ENCODE measurements at places on chromosomes 1 and 21.

DNA sequence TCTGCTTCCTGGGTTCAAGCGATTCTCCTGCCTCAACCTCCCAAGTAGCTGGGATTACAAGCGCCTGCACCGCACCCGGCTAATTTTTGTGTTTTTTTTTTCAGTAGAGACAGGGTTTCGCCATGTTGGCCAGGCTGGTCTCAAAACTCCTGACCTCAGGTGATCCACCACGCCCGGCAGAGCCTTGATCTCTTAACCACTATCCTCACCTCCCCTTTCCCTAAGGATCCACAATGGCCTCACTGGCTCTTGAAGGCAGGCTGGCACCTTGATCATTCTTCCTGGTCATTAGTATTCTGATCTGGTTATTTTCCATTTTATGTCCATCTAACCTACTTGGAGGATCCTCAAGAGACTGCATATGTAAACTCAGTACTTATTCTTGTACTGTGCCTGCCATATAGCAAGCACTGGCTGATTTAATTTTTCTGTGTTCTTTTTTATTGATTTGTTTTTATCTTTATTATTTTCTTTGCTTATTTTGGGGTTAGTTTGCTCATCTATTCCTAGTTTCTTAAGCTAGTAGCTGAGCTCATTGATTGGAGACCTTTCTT is 6.3 kb downstream of the RCC1 start:
- no peak for DNase-seq

- no peak for DNase-seq
Measured at GRCh38 chr1:155113450-155113980, 14.2 kb upstream of the EFNA1 start.

GRCh38 chr21:43768868-43769167 is 7.3 kb downstream of the CSTB start:
- no peak for DNase-seq

- no peak for DNase-seq
Measured at GRCh38 chr1:67740543-67740942, 55.5 kb downstream of the GADD45A start.

GRCh38 chr1:119865627-119866026 is 30.7 kb downstream of the ADAM30 start:
- no peak for DNase-seq

DNA sequence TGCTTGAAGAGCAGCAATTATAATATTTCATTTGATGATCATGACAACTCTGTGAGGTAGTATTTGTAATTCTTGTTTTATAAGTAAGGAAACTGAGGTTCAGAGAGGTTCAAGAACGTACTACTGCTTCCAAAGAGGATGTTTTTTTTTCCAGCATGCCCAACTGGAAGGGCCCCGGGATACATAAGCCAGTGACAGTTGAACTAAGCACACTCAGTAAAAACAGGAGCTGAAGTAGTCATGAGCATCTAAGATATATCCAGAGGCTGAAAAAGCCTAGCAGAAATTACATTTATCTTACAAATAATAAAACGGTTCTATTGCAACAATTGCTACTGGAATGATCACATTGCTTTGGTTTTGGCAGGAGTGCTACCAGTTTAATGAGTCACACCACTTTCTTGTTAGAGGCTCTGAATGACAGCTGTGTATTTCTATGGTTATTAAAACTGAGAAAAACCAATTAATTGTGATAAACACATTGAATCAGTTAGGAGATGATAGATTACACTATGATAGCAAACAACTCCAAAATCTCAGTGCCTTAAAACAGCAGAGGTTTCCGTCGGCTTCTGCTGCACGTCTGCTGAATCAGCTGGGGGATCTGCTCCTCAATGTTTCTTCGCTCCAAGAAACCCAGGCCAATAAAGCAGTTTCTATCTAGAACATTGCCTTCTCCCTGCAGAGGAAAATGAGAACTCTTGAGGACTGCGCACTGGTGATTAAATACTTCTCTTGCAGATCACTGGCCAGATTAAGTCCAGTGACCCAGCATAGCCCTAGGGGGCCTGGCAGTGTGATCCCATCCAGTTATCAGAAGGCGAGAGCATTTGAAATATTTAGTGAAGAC is 522.7 kb downstream of the PLPP3 start:
- no peak for DNase-seq

DNA sequence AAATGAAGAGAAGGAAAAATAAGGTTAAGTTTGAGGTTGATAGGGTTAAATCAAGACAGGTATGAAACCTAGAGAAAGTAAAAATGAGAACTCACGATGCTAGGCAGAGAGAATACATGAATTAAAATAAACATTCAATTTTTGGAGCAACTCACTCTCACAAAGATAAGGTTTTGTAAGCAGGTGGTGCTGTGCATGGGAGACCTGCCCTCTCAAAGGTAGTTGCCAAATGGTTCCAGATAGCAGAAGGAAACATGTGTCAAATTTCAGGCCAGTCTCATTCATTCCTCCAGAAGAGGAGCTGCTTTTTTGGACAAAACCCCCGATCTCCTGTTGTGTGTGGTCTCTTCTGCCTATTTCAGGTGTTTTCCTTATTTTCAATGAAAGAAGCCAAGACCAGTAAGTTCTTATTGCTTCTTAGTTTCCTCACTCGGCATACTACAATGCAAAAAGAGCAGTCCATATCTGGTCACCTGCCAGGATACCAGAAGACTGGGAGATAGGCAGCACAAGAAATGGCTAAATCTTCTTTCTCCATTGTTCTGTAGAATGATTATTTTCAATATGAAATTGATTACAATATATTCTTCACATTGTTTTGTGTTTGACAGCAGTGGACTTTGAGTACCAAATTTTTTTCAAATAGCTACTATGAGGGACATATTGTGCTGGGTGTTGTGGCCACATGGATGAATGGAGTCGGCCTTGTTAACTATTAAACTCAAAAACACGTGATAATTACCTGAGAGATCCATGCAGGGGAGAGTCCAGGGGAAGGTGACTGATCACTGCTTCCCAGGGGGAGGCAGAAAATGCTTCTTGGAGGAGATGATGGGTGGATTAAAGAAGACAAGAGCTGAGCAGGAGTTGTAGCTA is 3.6 kb downstream of the CR1L start:
- DNase-seq = no peak

DNA sequence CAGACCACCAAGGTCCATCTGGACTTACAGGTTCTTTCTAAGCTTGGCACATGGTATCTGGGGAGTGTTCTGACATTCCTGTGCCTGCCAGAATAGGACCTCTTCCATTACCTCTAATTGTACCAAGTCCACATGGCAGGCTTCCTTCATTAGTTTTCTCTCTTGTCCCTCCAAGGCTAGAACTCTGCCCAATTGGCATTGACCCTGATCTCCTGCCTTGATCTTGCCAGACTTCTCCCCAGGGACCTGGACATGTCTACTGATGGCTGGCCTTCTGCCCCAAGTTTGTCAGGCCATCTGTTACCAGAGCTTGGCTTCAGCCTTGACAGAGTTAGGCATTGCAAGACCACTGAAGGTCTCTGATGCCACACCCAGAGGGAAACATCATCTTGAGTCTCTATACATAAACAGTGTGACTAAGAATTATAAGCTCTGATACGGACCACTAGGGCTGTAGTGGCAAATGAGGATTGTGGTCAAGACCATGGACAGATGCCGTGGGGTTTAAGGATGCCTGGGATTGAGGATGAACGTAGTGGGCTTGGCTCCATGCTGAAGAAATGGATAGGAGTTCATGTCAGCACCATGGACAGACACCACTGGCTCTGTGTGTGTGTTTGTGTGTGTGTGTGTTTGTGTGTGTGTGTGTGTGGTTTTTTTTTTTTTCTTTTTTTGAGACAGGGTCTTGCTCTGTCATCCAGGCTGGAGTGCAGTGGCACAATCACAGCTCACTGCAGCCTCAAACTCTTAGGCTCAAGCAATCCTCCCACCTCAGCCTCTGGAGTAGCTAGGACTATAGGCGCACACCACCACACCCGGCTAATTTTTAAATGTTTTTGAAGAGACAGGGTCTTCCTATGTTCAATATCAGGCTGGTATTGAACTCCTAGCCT is 19.5 kb upstream of the PSMB2 start:
- DNase-seq = no peak

GRCh38 chr1:19771350-19771749 is 28.4 kb downstream of the TMCO4 start:
- DNase-seq = no peak
